ENCODE measurements at places on chromosomes 2 and 18. TPM values are rescaled to one million over a fixed set of nuclear protein-coding genes. Genes with fewer than 3 reads are reported as not detected.
A peak's percentile ranks its signal among the peaks of the same experiment; 100 is the strongest.

The SCYGR4 gene
- not detected for polyA plus RNA-seq

DNA sequence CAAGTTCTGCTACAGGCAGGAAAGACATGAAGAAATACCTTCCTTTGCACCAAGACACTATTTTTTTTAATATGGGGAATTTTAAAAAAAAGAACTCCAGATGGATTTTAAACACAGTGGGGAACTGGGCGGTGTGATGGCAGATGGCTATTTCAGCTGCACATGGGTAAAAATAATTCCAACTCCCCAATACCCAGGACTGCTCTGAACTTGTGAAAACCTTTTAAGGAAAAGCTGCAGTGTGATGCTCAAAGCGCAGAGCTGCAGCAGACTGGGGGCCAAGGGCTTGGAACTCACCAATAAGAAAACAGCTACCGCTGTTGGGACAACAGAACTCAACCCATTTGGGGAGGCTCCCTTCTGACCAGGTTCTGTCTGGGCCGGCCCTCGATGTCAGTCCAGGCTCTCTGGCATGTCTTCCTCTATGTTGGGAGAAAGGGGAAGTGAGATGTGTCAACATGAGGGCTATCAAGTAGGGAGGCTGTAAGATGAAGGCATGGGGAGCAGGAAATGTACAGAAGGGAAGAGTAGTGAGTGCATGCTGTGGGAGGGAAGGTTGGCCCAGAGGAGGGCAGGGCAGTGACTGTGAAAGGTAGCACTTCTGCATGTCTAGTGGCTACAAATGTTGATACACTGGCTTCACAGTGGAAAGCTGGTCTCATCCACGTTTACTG lies 64.0 kb upstream of the SLC14A2 start:
- DNase-seq: no peak

GRCh38 chr18:25827228-25827627 lies 263.2 kb downstream of the SS18 start:
- DNase-seq: no peak

The COL5A2 gene
- polyA plus RNA-seq: 40.6 TPM

The UGT1A8 gene
- polyA plus RNA-seq: not detected

The GPR45 gene
- polyA plus RNA-seq: not detected

DNA sequence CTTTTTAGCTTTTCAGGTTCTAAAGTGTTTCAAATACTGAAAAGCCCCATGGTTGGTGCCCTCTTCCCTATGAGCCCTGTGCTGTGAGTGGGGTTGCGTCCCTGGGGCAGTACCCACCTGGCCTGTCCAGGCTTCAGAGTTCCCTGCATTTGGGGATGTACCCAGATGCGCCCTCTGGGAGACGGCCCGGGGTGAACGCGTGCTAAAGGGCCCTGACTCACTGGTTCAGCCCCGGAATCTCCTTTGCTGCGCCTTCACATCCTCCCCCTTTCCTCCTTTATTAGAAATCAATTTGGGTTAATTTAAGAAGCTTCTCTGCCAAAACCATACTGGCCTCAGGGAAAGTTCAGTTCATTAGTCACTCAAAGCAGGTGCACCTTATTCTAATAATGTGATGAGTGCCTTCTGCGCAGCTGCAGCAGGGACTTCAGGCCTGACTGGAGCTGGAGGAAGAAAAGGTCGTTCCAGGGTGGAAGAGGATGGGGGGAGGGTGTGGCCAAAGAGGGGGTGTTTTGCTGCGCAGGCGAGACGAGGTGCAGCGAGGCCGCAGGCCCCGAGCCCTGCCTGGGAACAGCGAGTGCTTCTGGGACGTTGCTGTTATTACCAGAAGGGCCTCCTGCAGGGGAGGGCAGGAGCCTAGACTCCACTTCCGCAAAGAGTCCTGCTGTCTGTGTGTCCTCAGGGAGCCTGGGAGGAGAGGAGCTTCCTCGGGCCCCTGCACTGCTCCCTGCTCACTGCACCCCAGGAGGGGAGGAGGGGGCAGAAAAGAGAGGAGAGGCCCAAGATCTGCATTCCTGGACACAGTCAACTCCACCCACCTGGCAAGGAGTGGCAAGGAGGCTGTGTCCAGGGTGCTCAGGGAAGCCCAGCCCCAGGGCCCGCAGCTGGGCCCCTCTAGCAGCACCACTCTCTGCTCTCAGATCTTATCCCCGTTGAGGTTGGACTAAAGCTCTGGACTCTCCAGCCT lies 223.2 kb upstream of the PXDN start:
- DNase-seq: no peak

- no peak for DNase-seq
Observed at GRCh38 chr2:207375207-207375875, 154.4 kb upstream of the CREB1 start.

The AQP12A gene
- not detected for polyA plus RNA-seq

The MAP3K19 gene
- not detected for polyA plus RNA-seq

GRCh38 chr2:24359129-24360049 lies 947 bp downstream of the ITSN2 start:
- DNase-seq: peak; percentile 44

The HNMT gene
- polyA plus RNA-seq: 8.6 TPM

DNA sequence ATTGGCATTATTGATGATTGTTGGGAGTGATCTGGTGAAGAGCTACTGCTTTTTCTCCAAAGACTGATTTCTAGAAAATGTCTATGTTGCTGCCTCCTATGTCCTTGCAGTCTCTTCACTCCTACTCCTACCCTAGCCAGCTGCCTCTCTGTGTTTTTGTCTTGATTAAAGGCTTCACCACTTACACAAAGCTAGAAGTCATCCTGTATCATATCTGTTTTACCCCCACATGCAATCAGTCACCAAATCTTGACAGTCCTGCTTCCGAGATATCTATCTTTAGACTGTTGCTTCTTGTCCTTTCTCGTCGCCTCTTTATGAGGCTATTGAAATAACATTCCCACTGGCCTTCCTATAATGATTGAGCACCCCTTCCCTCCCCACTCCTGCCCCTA lies 84.5 kb upstream of the ITGA4 start:
- no peak for DNase-seq
